ENCODE measurements at places on chromosomes 16 and 17.

- no peak for DNase-seq
Measured at GRCh38 chr16:66520406-66521170, 29.3 kb downstream of the TK2 start.

GRCh38 chr17:75552425-75553294, 27.2 kb downstream of the LLGL2 start:
- peak; percentile 58 for DNase-seq

GRCh38 chr17:39634384-39634871, 2.5 kb upstream of the STARD3 start:
- DNase-seq: no peak

DNA sequence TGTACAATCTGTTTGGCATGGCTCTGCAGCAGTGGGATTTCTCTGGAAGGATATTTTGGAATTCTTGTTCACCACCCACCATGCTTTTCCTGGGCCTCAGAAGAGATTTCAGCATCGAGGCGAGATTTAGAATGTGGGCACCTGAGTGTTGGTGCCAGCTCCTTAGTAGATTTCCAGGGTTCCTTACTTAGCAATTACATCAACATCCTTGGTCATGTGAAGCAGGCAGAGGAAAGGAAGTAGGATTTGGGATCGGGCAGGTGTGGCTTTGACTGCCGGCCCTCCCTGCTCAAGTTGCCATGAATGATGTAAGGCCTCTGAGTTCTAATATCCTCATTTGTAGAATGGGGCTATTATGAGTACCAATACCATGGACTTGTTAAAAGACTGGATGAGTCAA, 13.1 kb upstream of the RBFOX1 start:
- DNase-seq: no peak

- DNase-seq: no peak
Measured at GRCh38 chr16:30053376-30054015, 12.1 kb upstream of the ALDOA start.

GRCh38 chr16:23516366-23517137, 6.3 kb upstream of the GGA2 start:
- DNase-seq: no peak

- DNase-seq: no peak
Measured at GRCh38 chr16:83316458-83316857, 491.3 kb upstream of the HSBP1 start.

- no peak for DNase-seq
Measured at GRCh38 chr16:78505036-78505435, 405.6 kb downstream of the WWOX start.

DNA sequence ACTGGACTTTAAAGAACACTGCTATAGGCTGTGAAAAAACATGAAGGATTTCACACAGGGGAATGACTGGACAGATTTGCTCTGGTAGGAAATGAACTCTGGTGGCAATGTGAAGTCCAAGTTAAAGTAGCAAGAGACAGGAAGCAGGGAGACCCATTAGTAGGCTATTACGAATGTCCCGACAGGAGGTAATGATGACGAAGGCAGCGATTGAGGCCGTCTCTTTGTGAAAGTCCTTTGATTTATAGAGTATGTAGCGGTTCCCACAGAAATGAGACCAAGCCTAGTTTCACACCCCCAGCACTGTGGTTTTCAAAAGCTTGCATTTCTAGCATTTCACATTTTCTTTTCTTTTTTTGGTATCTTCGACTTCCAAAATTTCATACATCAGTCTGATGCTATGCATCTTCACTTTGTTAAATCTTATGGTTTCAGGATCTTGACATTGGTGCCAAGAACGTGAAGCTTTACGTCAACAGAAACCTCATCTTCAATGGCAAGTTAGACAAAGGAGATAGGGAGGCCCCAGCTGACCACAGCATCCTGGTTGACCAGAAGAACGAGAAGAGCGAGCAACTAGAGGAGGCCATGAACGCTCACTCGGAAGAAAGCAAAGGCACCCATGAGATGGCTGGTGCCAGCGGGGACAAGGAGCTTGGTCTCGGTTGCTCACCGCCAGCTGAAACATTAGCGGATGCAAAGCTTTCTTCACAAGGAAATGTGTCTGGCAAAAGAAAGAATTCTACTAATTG, 189.8 kb downstream of the KATNIP start:
- DNase-seq: no peak

DNA sequence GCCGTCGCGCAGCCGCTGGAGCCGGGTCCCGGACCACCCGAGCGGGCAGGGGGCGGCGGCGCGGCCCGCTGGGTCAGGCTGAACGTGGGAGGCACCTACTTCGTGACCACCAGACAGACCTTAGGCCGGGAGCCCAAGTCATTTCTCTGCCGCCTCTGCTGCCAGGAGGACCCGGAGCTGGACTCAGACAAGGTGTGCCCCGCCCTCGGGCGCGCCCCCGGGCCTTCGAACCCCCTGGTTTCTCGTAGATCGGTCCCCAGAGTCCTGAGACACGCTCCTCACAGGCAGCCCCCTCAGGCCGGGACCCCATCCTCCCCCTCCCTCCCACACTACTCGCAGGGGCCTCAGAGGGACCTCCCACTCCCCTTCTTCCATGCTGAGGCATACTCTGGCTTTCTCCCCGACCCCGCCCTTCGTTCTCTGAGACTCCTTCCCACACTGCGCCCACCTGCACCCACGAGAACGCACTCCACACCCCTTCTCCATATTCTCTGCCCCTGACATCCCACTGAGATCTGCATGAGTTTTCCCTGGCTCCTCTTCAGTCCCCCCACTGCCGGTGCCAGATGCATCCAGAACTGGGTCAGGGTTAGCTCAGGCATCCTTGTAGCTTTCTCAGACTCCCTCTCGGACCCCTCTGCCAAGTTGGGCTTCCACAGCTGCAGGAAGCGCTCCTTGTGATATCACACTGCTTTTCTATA, 523 bp downstream of the KCTD2 start:
- no peak for DNase-seq

DNA sequence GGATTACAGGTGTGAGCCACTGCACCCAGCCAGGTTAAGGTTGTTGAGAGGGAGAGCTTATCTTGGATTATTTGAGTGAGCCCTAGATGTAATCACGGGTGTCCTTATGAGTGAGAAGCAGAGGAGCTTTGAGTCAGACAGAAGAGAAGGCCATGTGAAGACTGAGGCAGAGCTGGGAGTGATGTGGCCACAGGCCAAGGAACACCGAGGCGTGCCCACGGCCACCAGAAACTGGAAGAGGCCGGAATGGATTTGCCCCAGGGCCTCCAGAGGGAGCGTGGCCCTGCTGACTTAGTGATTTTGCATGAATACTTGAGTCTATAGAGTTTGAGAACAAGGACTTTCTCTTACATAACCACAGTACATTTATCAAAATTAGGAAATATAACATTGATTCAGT, 137.7 kb downstream of the RPTOR start:
- no peak for DNase-seq

- no peak for DNase-seq
Measured at GRCh38 chr16:24975428-24975889, 39.7 kb downstream of the ARHGAP17 start.

DNA sequence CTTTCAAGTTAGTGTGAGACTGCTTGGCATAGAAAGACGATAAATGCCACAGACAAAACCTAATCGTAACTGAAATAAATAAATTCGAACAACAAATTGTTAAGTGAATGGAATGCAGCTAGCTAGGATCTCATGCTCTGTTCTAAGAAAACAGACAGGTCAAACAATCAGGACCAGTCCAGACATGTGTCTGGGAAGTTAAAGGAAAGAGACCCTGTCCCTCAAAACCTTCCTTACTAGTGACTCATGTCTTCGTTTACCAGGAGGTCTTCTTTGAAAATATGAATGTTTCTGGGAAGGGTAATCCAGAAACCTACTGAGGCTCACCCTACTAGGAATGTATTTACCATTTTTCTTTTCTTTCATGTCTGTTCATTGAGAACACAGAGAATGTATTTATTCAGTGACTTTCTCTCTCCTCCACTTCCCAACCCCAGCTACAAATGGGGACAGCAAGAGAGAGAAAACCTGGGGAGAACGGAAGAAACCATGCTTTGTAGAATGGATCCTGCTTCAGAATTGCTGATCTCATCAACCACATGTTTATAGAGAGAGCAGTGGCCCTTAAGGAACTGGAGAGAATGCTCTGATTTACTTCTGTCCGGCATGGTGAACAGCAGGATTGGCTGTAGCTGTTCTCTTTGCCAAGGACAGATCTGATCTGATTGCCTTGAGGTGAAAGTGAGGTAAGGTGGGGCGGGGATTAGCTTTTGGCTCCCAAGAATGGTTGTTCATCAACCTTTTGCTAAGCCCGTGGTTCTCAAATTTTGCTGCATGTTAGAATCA, 39.4 kb upstream of the DHX8 start:
- DNase-seq: no peak

DNA sequence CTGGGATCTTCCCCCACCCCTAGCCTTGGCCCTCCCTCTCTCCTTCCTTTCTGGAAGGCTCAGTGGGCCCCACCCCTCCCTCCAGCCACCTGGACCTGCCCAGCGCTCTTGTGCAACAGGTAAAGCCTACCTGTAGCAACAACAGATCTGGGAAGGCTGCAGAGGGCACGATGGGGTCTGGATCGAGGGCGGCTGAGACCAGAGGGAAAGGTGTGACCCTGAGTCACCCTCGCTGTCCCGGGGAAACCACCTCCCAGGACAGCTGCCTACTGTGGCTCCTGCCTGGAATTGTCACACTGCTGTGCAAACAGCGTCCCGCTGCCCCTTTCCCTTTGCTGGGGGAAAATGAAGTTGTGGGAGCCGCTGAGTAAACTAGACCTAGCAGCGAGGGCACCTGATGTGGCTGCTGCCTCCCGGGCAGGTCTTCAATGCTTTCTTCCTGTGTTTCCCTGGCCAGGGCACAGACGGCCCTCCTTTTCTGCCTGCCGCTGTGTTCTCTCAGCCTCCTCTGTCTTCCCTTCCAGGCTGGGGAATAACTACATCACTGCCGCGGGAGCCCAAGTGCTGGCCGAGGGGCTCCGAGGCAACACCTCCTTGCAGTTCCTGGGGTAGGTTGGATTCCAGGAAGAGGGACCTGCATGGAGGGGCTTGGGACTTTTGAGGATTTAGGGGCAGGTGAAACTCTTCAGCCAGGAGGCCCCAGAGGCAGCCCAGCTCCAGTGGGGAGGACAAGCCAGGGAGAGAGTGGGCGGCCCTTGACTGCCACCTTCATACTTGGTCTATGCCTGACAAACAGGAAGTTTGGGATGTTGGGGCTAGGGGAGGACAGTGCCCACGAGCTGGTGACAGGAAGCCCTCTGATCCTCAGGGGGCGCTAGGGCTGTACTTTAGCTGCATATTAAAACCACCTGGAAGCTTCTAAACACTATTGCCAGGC, 22.2 kb upstream of the CYLD start:
- peak; percentile 54 for DNase-seq

GRCh38 chr17:35793257-35793656, 2.2 kb downstream of the MMP28 start:
- peak; percentile 27 for DNase-seq
